ENCODE measurements at places on chromosomes 12 and 14.

GRCh38 chr14:89359477-89360222 is 57.4 kb downstream of the FOXN3 start:
- no peak for DNase-seq

GRCh38 chr12:71691504-71692129 is 5.7 kb downstream of the TMEM19 start:
- DNase-seq = no peak

DNA sequence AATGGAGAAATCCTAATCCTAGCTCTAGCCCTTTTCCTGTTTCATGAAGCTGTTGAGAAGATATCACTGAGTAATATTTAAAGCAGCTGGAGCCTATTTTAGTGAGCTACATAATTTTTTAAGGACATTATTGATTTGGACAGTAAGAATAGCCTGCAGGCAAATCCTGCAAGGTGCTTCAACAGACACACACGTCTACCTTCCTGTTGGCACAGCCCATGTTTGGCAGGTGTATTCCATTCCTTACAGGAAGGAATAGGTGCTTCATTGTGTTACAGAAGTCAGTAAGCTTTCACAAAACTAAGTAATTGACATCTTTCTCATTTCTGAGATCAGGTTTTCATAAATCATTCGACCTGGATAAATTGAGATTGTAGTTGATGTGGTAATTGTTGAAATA is 50.6 kb downstream of the FOXA1 start:
- DNase-seq = peak; percentile 58

- no peak for DNase-seq
Measured at GRCh38 chr14:93778856-93779629, 9.2 kb downstream of the PRIMA1 start.

- DNase-seq = no peak
Measured at GRCh38 chr14:96757456-96757855, 39.7 kb upstream of the VRK1 start.

DNA sequence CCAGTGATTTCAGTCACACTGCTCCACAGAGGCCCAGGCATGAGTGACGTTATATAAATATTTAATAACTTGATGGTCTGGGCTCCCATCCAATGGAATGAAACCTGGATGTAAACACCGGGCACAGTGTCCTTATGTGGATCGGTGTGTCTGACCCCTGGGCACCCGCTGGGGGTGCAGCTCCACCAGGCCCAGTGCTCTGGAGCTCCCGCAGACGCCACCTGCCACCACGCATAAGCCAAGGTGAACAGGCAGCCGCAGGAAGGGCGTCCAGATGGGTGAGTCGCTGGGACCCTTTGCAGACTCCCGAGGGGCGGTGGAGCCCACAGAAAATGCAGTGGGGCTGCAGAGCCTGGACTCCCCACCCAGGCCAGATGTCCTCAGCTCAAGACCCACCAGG is 121.6 kb downstream of the SCARB1 start:
- no peak for DNase-seq

DNA sequence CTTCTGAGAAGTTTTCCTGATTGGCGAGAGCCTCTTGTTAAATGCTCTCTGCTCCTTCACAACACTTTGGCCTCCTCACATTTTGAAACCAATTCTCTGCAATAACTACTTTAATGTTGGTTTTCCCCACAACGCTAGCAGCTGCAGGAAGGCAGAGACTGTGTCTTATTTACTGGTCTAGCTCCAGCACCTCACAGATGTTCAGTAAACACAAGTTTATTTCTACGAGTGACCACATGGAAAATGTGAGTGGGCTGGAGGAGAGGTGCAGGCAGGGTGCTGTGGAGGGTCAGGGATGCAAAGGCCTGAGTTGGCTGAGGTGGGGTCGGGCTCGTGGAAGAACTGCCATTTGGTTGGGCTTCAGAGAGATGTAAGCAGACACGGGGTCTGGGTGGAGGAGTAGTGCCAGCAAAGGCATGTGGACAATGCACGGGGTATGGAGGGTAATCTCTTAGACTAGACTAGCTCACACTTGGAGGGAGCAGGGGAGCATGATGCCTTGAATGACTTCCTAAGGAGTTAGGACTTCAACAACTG is 117.4 kb upstream of the RTL1 start:
- DNase-seq = no peak

GRCh38 chr14:104030958-104031357 is 54.5 kb upstream of the ASPG start:
- DNase-seq = no peak

DNA sequence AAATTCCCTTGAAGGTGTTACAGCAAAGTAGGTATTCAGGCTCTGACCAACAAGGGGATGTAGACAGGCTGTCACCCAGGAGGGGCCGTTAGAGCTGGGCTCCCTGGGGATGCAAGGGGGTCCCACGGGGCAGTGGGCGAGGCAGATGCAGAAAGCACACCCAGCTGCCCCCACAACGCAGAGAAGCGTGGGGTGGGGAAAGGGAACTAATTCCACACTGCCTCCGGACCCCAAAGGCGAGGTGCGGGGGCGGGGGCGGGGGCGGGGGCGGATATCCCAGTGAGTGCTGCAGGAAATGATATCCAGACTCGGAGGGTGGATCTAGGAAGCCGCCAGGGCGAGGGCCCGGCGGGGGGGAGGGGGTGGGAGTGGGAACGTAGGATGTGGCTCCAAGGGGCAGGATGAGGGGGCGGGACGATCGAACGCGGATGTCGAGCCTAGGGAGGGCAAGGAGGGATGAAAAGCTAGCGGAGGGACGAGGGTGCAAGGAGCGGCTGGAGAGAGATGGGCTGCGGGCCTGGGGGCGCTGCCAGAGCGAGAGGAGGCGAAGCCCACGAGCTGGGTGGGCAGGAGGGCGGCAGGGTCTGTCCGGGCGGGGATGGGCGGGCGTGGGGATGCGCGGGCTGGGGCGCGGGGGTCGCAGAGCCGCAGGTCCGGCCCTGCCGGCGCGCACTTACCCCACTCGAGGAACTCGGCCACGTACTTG is 874 bp downstream of the CDC42BPB start:
- peak; percentile 69 for DNase-seq

DNA sequence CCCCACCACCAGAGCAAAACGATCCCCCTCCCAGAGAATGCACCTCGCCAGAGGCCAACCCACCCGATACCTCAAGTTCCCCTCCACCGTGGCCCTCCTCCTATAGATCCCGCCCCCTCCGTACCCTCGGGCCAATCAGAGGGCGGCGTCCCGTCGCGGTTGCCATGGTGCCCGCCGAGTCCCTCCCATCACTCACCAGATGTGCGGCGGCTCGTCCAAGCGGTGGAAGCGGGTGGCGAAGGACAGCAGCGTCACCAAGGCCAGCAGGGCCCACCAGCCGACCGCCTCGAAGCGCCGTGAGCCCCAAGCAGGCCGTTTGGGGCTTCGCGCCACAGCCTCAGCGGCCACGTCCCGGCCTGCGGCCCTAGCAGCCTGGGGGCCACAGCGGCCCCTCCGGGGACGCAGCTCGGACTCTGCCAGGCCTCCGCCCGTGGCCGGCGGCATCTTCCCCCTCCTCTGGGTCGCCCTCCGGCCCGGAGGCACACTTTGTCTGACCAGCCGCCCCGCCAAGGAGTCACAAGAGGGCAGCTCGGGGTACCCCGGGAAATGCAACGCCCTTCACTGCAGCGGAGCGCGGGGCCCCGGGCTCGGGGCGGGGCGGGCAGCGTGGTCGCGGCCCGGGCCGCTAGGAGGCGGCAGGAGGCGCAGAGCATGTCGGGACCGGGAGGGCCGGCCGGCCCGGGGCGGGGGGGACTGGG is at the start of gene POMT2:
Gene POMT2, minus strand, starts transcription at position 646 of the 698 bp plus-strand sequence. Its CDS starts 202 bp downstream, at position 444.
- peak; percentile 94 for DNase-seq

DNA sequence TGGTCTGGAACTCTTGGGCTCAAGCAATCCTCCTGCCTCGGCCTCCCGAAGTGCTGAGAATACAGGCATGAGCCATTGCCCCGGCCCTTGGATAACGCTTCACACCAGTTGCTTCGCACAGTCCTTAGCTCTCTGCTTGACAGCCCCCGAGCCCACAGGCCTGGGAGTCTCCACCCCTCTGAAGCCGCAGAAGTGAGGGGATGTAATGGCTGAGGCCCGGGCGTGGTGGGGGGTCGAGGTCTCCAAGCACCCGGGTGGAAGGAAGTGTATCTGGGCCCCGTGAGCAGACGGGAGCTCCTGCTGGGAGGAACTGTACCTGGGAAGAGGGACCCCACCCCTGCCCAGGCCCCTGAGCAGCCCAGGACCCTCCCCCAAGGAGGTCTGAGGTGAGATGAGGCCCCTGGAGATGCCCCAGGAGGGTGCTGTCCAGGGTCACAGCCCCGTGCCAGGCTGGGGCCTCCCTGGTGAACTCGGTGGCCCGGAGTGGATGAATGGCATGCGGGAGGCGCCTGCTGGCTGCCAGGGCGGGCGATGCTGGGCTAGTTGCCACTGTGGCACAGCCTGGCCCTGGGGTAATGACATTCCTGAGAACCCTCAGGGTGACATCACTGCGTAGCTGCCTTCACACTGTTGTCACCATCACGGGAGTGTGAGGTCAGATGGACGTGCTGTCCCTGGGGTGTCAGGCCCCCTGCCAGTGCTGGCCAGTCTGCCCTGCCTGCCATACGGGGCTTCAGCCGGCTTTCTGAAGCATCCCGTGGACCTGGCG is 48.9 kb downstream of the KIF26A start:
- DNase-seq = no peak

GRCh38 chr14:36091096-36091495 is 85.4 kb downstream of the PTCSC3 start:
- no peak for DNase-seq

GRCh38 chr12:51520576-51521325 is 70.3 kb upstream of the SCN8A start:
- no peak for DNase-seq
